Activated CD8-positive, alpha-beta T cell treated with anti-CD3 and anti-CD28 coated beads, Interleukin-2, amount 10 ng/mL, durations not matched to agents 7 days and 5 days (primary cell): ENCODE measurements at places on chromosomes 7 and 10.

- H3K27ac ChIP-seq: peak overlapping the region; percentile 15
- H3K36me3 ChIP-seq: no peaks in the 10 kb centered on the region
- peaks cover 2% of the 10 kb centered on the region for H3K27me3 ChIP-seq
- no peak overlapping the region for H3K4me3 ChIP-seq
- H3K4me1 ChIP-seq: no peaks in the 10 kb centered on the region
Measured at GRCh38 chr7:1697499-1698125, 27.5 kb downstream of the ELFN1 start.

GRCh38 chr7:29350351-29350750, 155.8 kb downstream of the CHN2 start:
- H3K36me3 ChIP-seq: no peaks in the 10 kb centered on the region
- H3K27me3 ChIP-seq: peaks cover 4% of the 10 kb centered on the region
- H3K4me3 ChIP-seq: no peak overlapping the region
- H3K27ac ChIP-seq: no peak overlapping the region
- no peak for DNase-seq

DNA sequence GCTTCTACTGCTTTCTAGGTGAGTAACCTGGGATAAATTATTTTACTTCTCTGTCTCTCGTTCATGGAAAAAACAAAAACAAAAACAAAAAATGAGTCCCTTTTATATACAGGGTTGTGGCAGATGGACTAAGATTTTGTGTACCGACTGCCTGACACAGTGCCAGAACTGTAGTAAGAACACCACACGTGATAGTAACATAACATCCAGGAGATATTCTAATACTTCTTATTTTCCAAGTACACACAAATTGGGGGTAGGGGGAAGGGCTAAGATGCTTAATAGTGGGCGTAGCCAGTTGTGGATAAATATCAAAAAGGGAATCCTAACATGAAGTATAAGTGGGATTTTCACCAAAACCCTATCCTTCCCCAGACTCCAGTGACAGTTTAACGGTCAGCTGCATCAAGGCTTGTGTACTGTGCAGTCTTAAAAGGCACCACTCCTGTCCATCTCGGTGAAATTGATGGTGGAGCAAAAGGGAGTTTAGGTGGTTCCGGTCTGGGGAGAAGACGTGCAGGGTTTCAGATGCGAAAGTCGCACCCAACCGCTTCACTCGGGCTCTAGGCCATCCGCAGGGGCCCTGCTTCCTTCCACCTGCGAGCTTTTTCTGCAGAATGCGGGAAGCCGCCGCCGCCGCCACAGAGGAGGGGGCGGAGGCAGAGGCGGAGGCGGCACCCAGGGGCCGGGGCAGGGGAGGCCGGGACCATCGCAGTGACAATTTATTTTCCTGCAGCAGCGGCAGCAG, at the start of gene STAMBPL1:
STAMBPL1 (plus strand) TSS at position 712 of the 748 bp plus-strand sequence. CDS start 21,464 bp downstream, outside the sequence.
- peak within 1 kb of the TSS; percentile 98 for H3K4me3 ChIP-seq
- peaks cover 62% of the 10 kb centered on the region for H3K4me1 ChIP-seq

- no peak for DNase-seq
- peaks cover 7% of the 10 kb centered on the region for H3K27me3 ChIP-seq
- H3K27ac ChIP-seq: no peak overlapping the region
- H3K4me1 ChIP-seq: peaks cover 27% of the 10 kb centered on the region
Measured at GRCh38 chr7:105926131-105926530, 36.9 kb upstream of the CDHR3 start.

DNA sequence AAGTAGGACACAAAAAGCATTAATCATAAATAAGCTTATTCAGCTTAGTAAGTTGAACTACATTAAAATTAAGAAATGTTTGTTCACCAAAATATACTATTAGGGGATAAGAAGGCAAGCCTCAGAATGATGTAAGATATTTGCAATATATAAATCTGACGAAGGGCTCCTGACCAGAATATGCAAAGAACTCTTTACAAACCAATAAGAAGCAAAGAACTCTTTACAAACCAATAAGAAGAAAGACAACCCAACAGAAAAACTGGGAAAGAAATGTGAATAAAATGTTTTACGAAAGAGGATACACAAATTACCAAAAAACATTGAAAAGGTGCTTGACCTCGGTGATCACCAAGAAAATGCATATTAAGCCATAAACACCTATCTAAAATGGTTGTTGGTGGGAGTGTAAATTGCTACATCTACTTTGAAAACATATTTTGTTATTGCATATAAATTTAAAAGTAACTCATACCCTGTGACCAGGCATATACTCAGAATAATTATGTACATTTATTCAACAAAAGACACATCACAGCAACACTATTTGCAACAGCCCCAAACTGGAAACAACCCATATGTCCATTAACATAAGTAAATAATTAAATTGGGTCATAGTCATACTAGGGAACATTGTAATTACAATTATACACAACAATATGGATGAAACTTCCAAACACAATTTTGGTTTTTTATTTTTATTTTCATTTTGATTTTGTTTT, 83.3 kb upstream of the CTBP2 start:
- no peaks in the 10 kb centered on the region for H3K36me3 ChIP-seq
- no peaks in the 10 kb centered on the region for H3K4me1 ChIP-seq
- H3K27me3 ChIP-seq: no peaks in the 10 kb centered on the region
- no peak overlapping the region for H3K27ac ChIP-seq

DNA sequence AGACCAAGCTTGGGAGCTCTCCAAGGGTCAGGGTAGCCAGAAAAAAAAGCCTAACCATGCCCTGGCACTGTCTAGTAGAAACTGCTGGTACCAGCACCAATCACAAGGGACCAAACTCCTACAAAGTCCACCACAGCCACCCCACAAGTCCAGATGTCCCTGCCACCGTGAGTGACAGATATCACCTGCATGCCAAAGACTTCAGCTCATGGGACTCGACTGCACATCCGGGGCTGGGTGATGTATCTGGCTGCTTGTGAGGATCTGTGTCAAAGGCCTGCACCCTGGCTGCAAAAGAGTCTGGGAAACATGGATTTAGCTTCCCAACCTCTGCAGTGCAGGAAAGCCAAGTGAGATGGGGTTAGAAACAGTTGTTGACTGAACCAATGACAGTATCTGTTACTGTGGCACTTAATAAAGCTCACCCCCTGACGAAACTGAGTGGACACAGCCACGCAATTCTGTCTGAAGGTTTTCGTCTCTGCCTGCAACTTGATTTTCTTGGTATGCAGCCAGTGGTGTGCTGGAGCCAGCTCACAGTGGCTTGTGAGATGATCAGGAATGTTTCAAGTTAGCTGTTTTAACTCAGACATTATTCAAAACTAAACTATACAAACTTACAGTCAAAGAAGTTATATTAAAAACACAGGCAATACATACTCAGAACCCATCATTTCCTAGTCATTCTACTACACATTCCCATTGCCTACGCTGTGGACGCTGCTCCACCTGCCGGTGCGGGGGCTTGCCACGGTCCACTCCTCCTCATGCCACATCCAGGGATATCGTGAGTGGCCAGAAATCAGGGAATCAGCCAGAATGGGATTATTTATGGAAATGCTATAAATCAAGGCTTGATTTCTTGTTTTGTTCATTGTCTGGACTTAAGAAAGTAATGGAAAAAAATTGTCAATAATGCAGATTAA, 9.2 kb downstream of the ZNF488 start:
- peaks cover 8% of the 10 kb centered on the region for H3K4me1 ChIP-seq
- no peaks in the 10 kb centered on the region for H3K36me3 ChIP-seq
- DNase-seq: no peak
- H3K4me3 ChIP-seq: no peak overlapping the region

DNA sequence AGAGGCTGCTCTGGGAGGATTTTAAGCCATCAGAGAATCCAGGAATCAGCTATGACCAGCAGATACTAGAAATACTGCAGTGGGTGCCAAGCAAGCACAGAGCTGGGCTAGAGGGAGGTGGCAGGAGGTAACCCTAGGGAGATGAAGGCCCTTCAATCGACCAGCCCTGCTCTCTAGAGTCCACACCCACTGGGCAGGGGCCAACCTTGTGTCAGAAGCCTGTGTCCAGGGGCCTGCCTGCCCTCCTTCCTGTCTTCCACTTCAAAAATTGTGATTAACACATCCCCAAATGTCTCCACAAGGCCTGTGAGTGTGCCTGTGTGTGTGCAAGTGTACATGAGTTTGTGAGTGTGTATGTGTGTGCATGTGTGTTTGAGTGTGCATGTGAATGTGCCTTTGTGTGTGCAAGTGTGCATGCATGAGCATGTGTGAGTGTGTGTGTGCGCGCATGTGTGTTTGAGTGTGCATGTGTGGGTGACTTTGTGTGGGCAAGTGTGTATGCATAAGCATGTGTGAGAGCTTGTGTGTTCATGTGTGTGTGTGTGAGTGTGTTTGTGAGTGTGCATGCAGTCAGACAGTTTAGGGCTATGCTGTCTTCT, 367.7 kb downstream of the SFMBT2 start:
- H3K36me3 ChIP-seq: peaks cover 13% of the 10 kb centered on the region
- peak overlapping the region; percentile 3 for H3K27ac ChIP-seq
- H3K4me3 ChIP-seq: no peak overlapping the region
- H3K4me1 ChIP-seq: peaks cover 45% of the 10 kb centered on the region
- no peak for DNase-seq
- peaks cover 10% of the 10 kb centered on the region for H3K27me3 ChIP-seq

DNA sequence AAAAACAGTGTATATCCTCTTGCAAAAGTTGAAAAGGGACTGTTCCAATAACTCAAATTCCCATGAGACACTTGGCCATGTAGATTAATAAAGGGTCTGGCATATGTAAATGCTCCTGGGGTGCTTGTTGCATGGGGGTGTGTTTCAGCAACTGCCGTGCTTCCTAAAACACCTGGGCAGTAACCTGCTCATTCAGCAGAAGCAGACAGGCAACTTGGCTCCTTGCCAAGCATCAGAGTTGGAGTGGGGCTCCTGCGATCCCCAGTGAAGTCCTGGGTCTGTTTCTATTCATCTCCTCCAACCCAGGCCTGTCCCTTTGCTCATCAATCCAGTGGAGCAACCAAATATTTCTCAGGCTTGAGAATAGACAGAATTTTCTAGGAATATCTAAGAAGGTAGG, 42.2 kb upstream of the ADAM12 start:
- no peak overlapping the region for H3K27ac ChIP-seq
- H3K4me1 ChIP-seq: no peaks in the 10 kb centered on the region
- no peak overlapping the region for H3K4me3 ChIP-seq
- no peaks in the 10 kb centered on the region for H3K36me3 ChIP-seq

- H3K4me3 ChIP-seq: no peak overlapping the region
- peak; percentile 46 for DNase-seq
- H3K36me3 ChIP-seq: peaks cover 34% of the 10 kb centered on the region
Measured at GRCh38 chr7:963236-964078, 9.0 kb upstream of the ADAP1 start.

GRCh38 chr10:86342111-86342863, 24.3 kb downstream of the GRID1 start:
- H3K4me3 ChIP-seq: no peak overlapping the region
- H3K27ac ChIP-seq: no peak overlapping the region
- no peak for DNase-seq
- H3K27me3 ChIP-seq: no peaks in the 10 kb centered on the region
- H3K36me3 ChIP-seq: no peaks in the 10 kb centered on the region

- peaks cover 15% of the 10 kb centered on the region for H3K4me1 ChIP-seq
- no peak overlapping the region for H3K27ac ChIP-seq
- H3K36me3 ChIP-seq: no peaks in the 10 kb centered on the region
- no peaks in the 10 kb centered on the region for H3K27me3 ChIP-seq
Measured at GRCh38 chr10:119693262-119693957, 32.4 kb upstream of the INPP5F start.

DNA sequence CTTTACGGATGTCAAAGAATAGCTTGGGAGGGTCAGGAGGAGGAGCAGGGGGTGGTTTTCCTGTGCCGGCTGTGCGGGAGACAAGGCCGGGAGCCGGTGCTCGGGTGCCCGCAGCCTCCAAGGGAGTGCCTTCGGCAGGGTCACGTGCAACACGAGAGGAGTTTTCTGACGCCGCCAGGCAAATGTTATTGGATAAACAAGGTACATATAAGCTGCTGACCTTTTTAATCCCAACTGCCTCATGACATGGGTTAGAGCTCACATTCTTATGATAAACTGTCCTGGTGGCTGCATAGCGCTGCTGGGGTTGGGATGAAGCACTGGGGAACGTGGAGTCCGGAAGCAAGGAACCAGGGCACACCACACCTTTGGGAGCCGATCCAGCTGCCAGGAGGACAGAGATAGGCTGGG, 124.8 kb upstream of the PDLIM1 start:
- peaks cover 8% of the 10 kb centered on the region for H3K27me3 ChIP-seq
- no peaks in the 10 kb centered on the region for H3K36me3 ChIP-seq
- no peaks in the 10 kb centered on the region for H3K4me1 ChIP-seq
- no peak overlapping the region for H3K4me3 ChIP-seq
- DNase-seq: no peak

DNA sequence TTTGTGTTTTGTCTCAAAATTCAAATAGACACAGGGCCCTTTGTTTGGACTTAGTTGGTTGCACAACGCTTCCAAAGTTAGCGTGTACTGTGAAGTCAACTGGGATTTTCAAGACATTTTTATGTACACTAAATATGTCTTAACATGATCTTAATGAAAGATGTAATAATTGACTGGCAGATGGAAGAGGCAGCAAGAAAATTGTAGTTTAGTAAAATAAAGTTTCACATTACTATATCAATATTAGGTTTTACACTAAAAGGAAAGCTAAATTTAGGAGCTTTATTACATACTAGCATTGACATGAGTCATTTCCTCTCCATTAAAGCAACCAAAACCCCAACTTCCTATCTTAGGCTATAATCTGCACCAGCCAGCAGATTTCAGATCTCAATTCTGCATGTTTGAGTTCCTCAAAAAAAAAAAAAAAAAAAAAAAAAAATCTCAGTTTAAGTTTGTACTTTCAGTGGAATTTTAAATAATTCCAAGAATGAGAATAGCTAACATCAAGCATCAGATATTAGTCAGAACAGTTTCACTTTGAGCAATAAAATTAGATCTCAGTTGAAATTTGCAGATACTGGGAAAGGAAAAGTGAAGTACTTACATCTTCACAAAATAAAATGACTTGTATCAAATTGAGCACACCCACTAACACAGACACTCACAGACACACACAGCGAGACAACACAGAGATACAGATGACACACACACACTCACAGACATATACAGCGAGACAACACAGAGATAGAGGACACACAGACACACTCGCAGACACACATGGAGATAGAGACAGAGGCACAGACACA, 346.6 kb upstream of the KLF6 start:
- peaks cover 39% of the 10 kb centered on the region for H3K4me1 ChIP-seq
- peak; percentile 68 for DNase-seq
- no peak overlapping the region for H3K4me3 ChIP-seq
- no peaks in the 10 kb centered on the region for H3K27me3 ChIP-seq
- peaks cover 41% of the 10 kb centered on the region for H3K36me3 ChIP-seq

GRCh38 chr7:68200051-68200670, 1203.5 kb downstream of the TYW1 start:
- no peaks in the 10 kb centered on the region for H3K27me3 ChIP-seq
- no peak overlapping the region for H3K4me3 ChIP-seq
- no peak overlapping the region for H3K27ac ChIP-seq
- no peak for DNase-seq

GRCh38 chr10:28644647-28645046, 32.7 kb upstream of the BAMBI start:
- no peak overlapping the region for H3K27ac ChIP-seq
- H3K27me3 ChIP-seq: peaks cover 8% of the 10 kb centered on the region
- H3K36me3 ChIP-seq: no peaks in the 10 kb centered on the region
- no peaks in the 10 kb centered on the region for H3K4me1 ChIP-seq

DNA sequence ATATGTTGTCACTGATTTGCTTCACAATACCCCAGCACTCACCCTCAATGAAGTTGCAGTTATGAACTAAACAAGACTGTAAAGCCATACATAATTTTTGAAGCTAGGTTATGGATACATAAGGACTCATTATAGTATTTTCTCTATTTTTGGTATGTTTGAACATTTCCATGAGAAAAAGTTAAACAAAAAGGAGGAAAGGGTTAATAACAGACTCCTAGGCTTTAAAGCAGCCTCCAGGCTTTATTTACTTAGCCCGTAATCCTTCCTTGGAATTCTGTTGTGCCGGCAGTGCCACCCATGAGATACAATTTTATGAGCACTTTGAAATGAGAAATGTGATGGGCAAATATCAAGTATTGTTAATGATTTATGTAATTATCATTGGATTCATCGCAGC, 2.1 kb upstream of the DENND11 start:
- no peak overlapping the region for H3K4me3 ChIP-seq
- H3K36me3 ChIP-seq: peaks cover 9% of the 10 kb centered on the region
- DNase-seq: no peak
- peaks cover 24% of the 10 kb centered on the region for H3K27me3 ChIP-seq
